ENCODE measurements at places on chromosomes 4 and X.
A peak's percentile ranks its signal among the peaks of the same experiment; 100 is the strongest.

GRCh38 chr4:115866364-115866896 is 753.0 kb upstream of the NDST4 start:
- no peak overlapping the region for H3K4me3 ChIP-seq
- no peaks in the 10 kb centered on the region for H3K4me1 ChIP-seq
- H3K36me3 ChIP-seq, result no peaks in the 10 kb centered on the region

DNA sequence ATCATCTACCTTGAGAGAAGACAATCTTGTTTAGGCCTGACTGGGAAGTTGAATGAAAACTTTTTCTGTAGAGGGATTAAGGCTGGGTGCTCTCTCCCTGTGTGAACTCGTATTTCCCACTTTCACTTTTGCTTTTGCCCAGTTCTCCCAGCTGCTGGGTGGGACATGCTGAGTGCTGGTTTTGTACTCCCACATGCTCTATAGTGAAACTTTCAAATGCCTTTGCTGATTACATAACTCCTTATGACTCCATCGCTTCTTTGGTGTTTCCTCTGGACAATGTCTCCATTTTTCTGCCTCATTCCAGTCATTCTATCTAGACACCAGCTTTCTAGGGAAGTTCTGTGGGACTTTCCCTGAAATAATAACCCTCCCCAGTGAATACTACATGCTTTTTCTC is 100.5 kb downstream of the CLNK start:
- H3K27me3 ChIP-seq, result no peaks in the 10 kb centered on the region
- H3K4me3 ChIP-seq, result no peak overlapping the region
- DNase-seq, result no peak
- H3K4me1 ChIP-seq, result no peaks in the 10 kb centered on the region
- H3K36me3 ChIP-seq, result no peaks in the 10 kb centered on the region

DNA sequence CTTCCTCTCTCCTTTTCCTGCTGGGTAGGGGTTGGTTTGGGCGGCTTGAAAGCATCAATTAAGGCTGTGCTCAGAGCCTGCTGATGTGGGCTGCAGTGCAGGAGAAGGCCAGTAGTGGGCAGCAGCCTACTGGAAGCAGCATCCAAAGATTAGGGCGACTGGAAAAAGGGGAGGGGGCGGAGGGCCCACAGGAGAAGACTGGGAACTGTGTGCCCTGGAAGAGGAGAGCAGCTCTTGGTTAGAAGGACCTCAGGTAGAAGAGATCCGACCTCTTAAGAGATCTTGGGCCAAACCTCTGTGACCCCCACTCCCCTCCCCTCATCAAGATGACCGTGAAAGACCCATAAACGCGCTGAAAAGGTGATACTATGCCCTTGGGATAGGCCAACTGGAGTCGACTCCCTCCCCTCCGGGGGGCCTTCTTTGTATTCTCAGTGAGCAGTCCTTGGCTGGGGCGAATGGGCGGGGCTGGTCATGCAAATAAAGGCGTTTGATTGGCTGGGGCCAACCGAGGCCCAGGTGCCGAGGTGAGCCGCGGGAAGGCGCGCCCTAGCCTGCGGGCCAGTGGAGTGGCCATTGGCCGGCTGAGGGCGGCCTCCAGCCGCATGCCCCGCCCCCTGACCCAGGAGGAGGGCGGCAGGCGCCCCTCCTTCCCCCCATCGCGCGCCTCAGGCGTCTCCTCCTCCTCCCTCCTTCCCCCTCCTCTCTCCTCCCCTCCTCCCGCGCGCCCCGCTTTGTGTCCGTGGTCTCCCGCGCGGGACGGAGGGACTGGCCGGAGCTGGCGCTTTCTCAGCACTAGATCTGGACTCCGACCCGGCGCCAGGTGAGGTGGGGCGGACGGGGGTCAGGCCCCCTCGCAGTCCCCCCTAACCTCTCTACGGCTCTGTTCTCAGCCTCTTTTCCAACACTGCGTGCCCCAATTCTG is 10.1 kb downstream of the DLG3 start:
- peak overlapping the region; percentile 82 for H3K27ac ChIP-seq
- H3K4me3 ChIP-seq, result peak overlapping the region; percentile 54
- no peaks in the 10 kb centered on the region for H3K27me3 ChIP-seq

GRCh38 chrX:47178337-47178736 is 15.3 kb upstream of the UBA1 start:
- H3K36me3 ChIP-seq, result no peaks in the 10 kb centered on the region
- no peaks in the 10 kb centered on the region for H3K4me1 ChIP-seq
- H3K27ac ChIP-seq, result no peak overlapping the region
- no peak for DNase-seq

- no peaks in the 10 kb centered on the region for H3K36me3 ChIP-seq
- no peak for DNase-seq
- no peaks in the 10 kb centered on the region for H3K27me3 ChIP-seq
- H3K4me3 ChIP-seq, result no peak overlapping the region
- H3K4me1 ChIP-seq, result no peaks in the 10 kb centered on the region
Observed at GRCh38 chrX:12174358-12174757, 36.1 kb downstream of the FRMPD4 start.

- H3K27me3 ChIP-seq, result no peaks in the 10 kb centered on the region
- no peak for DNase-seq
- no peaks in the 10 kb centered on the region for H3K36me3 ChIP-seq
- no peak overlapping the region for H3K27ac ChIP-seq
Observed at GRCh38 chrX:20471483-20471882, 204.8 kb upstream of the RPS6KA3 start.

DNA sequence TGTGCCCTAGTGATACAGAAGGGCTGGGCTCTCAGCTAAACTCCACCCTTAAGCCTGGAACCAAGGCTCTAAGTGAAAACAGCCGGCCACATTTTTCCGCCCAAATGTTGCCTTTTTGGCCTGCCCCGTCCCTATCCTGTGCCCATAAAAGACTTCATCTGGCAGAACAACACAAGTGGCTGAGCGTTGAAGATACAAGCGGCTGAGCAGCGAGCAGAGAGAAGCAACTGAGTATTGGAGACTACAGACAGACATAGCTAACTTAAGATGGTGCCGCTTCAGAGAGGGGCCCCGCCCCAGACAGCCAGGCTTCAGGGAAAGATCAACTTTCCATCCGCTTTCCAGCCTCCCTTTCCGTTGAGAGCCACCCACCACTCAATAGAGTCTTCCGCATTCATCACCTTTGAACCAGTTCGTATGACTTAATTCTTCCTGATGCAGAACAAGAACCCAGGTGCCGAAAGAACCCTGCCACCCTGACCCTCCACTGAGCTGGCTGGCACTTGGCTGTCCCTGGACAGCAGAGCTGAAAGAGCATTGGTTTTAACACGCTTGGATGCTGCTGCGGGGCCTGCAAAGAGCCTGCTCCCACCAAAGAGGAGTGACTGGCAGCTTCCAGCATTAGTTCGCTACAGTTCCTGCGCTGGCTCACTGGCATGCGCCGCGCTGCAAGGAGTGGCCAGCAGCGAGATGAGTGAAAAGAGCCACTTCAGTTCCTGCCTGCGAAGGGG is 853.2 kb upstream of the INTU start:
- H3K4me1 ChIP-seq, result no peaks in the 10 kb centered on the region
- H3K27ac ChIP-seq, result no peak overlapping the region
- H3K27me3 ChIP-seq, result no peaks in the 10 kb centered on the region
- DNase-seq, result no peak
- no peaks in the 10 kb centered on the region for H3K36me3 ChIP-seq
- H3K4me3 ChIP-seq, result no peak overlapping the region

DNA sequence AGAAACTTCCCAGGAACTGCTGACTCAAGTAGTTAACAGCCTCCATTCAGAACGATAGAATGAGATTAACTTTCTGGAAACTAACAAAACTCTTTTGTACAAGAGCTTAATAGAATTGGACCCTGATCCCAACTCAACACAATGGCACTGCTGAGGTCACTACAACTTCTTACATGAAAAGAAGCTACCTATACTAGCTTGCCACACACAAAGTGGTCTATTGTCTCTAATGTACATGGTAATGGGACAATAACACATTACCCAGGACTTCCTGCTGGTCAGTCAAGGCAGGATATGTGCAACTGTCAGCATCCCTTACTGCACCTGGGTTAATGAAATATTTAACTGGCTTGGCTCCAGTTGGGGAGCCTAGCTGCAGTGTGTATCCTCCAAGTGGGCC is 56.2 kb downstream of the BRCC3 start:
- no peaks in the 10 kb centered on the region for H3K27me3 ChIP-seq
- no peaks in the 10 kb centered on the region for H3K4me1 ChIP-seq
- H3K4me3 ChIP-seq, result no peak overlapping the region
- no peak overlapping the region for H3K27ac ChIP-seq

- no peaks in the 10 kb centered on the region for H3K27me3 ChIP-seq
- H3K4me3 ChIP-seq, result peak overlapping the region; percentile 85
- no peaks in the 10 kb centered on the region for H3K36me3 ChIP-seq
- no peak for DNase-seq
Observed at GRCh38 chrX:387729-388128, 1.0 kb upstream of the PPP2R3B start.

GRCh38 chr4:176618138-176618537 is 174.6 kb downstream of the VEGFC start:
- no peaks in the 10 kb centered on the region for H3K36me3 ChIP-seq
- no peak overlapping the region for H3K27ac ChIP-seq
- H3K4me3 ChIP-seq, result no peak overlapping the region
- no peak for DNase-seq
- no peaks in the 10 kb centered on the region for H3K27me3 ChIP-seq

DNA sequence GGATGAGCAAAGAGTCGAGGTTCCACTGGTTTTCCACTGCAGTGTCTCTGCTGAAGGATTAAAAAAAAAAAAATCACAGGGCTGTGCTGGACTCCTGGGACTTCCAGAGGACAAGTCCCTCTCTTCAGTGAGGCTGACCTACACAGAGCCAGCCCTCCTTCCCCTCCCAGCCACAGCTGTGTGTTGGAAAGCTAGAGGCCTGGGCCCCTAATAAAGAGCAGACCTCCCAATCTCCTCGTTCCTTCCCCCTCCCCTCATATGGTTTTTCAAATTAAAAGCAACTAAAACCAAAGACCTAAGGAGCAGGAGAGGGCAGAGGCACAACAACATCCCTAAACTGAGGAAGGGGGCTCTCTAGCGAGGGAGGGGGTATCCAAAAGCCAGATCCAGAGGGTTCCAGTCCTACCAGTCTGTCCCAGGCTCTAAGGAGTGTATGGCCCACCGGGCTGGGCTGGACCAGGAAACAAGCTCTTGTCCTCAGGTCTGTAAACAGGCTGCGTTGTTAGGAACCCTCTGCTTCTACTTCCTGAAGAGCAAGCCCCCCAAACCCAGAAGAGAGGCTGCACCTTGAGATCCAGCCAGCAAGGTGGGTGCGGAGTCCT is 4.0 kb upstream of the PDGFRA start:
- peak; percentile 42 for DNase-seq
- peak overlapping the region; percentile 82 for H3K27ac ChIP-seq
- no peak overlapping the region for H3K4me3 ChIP-seq

DNA sequence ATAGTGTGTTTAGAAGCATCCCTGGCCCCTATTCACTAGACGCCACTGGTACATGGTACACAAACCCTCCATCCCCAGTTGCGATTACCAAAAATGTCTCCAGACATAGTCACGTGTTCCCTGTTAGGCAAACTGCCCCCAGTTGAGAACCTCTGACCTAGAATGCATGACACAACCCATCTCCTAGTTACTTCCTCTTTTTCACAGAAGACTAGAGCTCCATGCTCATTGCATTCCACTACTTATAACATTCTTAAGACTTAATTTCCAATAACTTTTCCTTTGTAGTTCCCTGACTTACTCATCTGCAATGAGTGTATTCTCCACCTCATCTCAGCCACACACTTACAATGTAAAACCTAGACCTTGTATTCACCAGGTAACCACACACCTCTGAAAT is 68.6 kb downstream of the PRSS12 start:
- no peak overlapping the region for H3K27ac ChIP-seq
- DNase-seq, result no peak
- no peaks in the 10 kb centered on the region for H3K4me1 ChIP-seq
- no peaks in the 10 kb centered on the region for H3K36me3 ChIP-seq
- no peaks in the 10 kb centered on the region for H3K27me3 ChIP-seq
- no peak overlapping the region for H3K4me3 ChIP-seq

DNA sequence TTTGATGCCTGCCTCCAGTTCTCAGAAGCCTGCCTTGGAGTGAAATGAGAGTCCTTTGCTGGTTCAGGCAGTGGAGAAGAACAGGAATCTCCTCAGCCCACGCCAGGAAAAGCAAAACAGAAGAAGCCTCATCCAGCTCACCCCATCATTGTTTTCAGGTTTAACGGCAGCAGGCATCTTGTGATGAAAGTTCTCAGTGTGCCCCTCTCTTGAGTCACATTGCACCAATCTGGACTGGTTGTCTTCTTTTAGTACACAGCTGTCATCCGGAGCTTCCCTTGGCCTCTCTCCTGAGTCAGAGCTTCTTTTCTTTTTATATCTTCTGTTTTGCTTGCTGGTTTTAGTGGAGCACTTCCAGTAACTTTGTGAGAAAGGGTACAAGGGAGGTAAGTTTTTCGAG is 50.9 kb downstream of the TSPAN7 start:
- no peaks in the 10 kb centered on the region for H3K27me3 ChIP-seq
- H3K4me1 ChIP-seq, result no peaks in the 10 kb centered on the region
- H3K27ac ChIP-seq, result no peak overlapping the region

GRCh38 chrX:16319929-16320328 is 152.6 kb downstream of the MAGEB17 start:
- no peaks in the 10 kb centered on the region for H3K4me1 ChIP-seq
- DNase-seq, result no peak
- H3K36me3 ChIP-seq, result no peaks in the 10 kb centered on the region
- no peak overlapping the region for H3K4me3 ChIP-seq
- H3K27ac ChIP-seq, result no peak overlapping the region

DNA sequence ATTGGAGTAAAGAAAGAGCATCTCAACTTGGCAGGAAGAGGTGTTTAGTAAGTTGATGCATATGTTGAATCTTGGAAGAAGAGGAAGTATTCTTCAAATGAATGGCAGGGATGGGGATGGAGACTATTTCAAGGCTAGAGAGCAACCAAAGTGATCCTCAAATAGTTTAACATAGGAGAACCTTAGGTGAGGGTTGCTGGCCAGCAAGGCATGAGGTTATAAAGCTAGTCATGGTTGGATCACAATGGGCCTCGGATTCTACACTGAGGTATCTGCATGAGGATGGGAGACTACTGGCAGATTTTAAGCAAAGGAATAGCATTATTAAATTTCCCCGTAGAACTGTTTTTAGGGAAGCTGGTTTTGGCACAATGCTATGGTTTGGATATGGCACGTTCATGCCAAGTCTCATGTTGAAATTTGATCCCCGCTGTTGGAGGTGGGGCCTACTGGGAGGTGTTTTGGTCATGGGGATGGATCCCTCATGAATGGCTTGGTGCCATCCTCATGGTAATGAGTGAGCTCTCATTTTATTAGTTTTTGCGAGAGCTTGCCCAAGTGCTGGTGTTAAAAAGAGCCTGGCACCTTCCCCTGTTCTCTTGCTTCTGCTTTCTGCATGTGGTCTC is 41.9 kb upstream of the ETNPPL start:
- no peaks in the 10 kb centered on the region for H3K36me3 ChIP-seq
- no peak for DNase-seq
- H3K4me1 ChIP-seq, result no peaks in the 10 kb centered on the region
- H3K27me3 ChIP-seq, result no peaks in the 10 kb centered on the region
- no peak overlapping the region for H3K27ac ChIP-seq
- no peak overlapping the region for H3K4me3 ChIP-seq

DNA sequence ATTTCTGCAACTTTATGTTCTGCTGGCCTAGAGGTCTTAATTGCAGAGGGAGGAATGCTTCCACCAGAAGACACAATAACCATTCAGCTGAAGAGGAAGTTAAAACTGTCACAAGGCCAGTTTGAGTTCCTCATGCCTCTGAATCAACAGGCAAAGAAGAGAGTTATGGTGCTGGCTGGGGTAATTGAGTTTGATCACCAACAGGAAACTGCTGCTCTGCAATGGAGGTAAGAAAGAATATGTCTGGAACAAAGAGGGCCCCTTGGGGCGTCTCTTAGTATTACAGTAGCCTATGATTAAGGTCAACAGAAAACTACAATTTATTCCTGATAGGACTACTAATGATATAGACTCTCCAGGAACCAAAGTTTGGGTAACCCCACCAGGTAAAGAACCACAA is 744.0 kb downstream of the FSTL5 start:
- no peaks in the 10 kb centered on the region for H3K4me1 ChIP-seq
- DNase-seq, result no peak
- no peak overlapping the region for H3K4me3 ChIP-seq
- H3K36me3 ChIP-seq, result no peaks in the 10 kb centered on the region
- no peaks in the 10 kb centered on the region for H3K27me3 ChIP-seq
- H3K27ac ChIP-seq, result no peak overlapping the region

All from uterus (tissue), 4 donors.